ENCODE measurements at places on chromosomes 5 and 9. TPM values are rescaled to one million over a fixed set of nuclear protein-coding genes. Genes with fewer than 3 reads are reported as not detected.

Gene DCAF10
- total RNA-seq, result 21.2 TPM

Gene TSLP
- total RNA-seq, result 0.19 TPM

Gene OBP2B
- total RNA-seq, result not detected

Gene CSF1R
- total RNA-seq, result 0.15 TPM

Gene PCDH12
- total RNA-seq, result 0.73 TPM

Gene PFN3
- total RNA-seq, result not detected

Gene CRHBP
- 0.27 TPM for total RNA-seq

Gene TIMD4
- total RNA-seq, result 1.2 TPM

Gene GLT6D1
- not detected for total RNA-seq

- peaks cover 12% of the 10 kb centered on the region for H3K27me3 ChIP-seq
- H3K36me3 ChIP-seq, result peaks cover 3% of the 10 kb centered on the region
- H3K4me3 ChIP-seq, result peak overlapping the region; percentile 72
- no peak for DNase-seq
- H3K4me1 ChIP-seq, result peaks cover 38% of the 10 kb centered on the region
These were observed 1.2 kb downstream of the SLC31A2 start for GRCh38 chr9:113151696-113152630.

DNA sequence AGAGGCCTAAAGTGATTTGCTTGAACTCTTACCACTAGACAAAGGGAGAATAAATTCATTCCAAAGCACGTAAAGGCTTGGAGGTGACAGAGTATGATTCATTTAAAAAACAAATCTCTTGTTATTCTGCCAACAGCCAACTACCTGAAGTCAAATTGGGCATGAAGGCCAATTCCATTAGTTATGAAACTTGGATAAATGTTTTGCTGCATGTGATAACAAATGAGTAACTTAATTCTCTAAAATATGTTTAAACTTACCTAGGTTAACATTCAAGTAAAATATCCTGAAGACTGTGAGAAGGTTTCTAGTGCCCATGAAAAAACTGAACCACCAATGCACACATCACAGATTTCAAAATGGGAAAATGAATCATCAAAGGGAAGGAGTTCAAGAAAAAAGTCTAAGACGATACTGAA lies 120.1 kb upstream of the TSLP start:
- no peaks in the 10 kb centered on the region for H3K27me3 ChIP-seq
- no peak for DNase-seq
- H3K36me3 ChIP-seq, result no peaks in the 10 kb centered on the region
- H3K27ac ChIP-seq, result no peak overlapping the region

- no peak overlapping the region for H3K4me3 ChIP-seq
- no peaks in the 10 kb centered on the region for H3K4me1 ChIP-seq
- no peaks in the 10 kb centered on the region for H3K36me3 ChIP-seq
These were observed 58.2 kb downstream of the DRD1 start for GRCh38 chr5:175385691-175386362.

GRCh38 chr9:134785325-134786108 lies 95.1 kb upstream of the FCN2 start:
- H3K4me1 ChIP-seq, result no peaks in the 10 kb centered on the region
- H3K36me3 ChIP-seq, result no peaks in the 10 kb centered on the region
- H3K27ac ChIP-seq, result no peak overlapping the region
- no peaks in the 10 kb centered on the region for H3K27me3 ChIP-seq

DNA sequence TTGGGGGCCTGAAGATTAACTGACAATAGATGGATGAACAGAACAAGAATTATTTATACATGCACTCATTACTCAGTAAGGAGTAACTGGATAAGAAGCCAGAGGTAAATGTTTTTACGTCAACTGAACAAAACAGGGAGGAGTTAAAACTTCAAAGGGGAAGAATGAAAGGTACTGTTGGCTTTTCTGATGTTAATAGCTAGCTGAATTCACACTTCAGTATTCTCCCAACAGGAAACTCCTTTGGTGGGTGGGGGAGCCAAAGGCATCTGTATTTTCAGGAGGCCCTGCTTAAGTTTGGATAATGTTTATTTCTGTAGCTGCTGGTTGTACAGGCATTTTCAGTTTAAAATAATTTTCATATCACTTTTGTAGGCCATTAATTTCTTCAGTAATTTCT lies 23.2 kb upstream of the RFK start:
- peaks cover 33% of the 10 kb centered on the region for H3K4me1 ChIP-seq
- no peak overlapping the region for H3K4me3 ChIP-seq
- no peak overlapping the region for H3K27ac ChIP-seq
- no peaks in the 10 kb centered on the region for H3K27me3 ChIP-seq
- DNase-seq, result no peak

- DNase-seq, result no peak
- no peaks in the 10 kb centered on the region for H3K27me3 ChIP-seq
- H3K4me3 ChIP-seq, result no peak overlapping the region
- no peaks in the 10 kb centered on the region for H3K4me1 ChIP-seq
- H3K27ac ChIP-seq, result no peak overlapping the region
These were observed 799.1 kb downstream of the TAF11L14 start for GRCh38 chr5:18433336-18433735.

GRCh38 chr5:75716715-75717081 lies 539 bp downstream of the POC5 start:
- DNase-seq, result no peak
- peaks cover 26% of the 10 kb centered on the region for H3K36me3 ChIP-seq
- H3K4me3 ChIP-seq, result peak overlapping the region; percentile 98
- peak overlapping the region; percentile 100 for H3K27ac ChIP-seq
- peaks cover 5% of the 10 kb centered on the region for H3K27me3 ChIP-seq
- H3K4me1 ChIP-seq, result peaks cover 36% of the 10 kb centered on the region

DNA sequence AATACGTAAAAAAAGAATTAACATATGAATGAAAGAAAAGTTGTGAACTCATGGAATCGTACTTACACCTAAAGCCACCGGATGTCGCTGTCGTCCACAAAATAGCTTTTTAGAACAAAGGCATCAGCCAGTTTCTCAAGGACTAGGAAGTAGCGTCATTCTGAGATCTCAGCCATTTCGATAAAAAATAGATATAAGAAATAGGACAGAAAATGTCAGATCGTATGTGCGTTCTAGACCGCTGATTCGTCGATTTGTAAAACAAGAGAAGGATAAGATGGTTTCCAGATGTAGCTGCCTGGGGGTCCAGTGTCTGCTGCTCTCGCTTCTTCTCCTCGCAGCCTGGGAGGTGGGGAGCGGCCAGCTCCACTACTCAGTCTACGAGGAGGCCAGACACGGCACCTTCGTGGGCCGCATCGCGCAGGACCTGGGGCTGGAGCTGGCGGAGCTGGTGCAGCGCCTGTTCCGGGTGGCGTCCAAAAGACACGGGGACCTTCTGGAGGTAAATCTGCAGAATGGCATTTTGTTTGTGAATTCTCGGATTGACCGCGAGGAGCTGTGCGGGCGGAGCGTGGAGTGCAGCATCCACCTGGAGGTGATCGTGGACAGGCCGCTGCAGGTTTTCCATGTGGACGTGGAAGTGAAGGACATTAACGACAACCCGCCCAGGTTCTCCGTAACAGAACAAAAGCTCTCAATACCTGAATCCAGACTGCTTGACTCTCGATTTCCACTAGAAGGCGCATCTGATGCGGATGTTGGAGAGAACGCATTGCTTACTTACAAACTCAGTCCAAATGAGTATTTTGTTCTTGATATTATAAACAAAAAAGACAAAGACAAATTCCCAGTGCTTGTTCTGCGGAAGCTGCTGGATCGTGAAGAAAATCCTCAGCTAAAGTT lies at the start of gene PCDHA10:
TSS of gene PCDHA10 (plus strand) at position 126 of the 903 bp plus-strand sequence. CDS start at position 278, 152 bp downstream.
- DNase-seq, result no peak
- H3K4me1 ChIP-seq, result no peaks in the 10 kb centered on the region
- H3K27me3 ChIP-seq, result no peaks in the 10 kb centered on the region

- H3K4me3 ChIP-seq, result no peak overlapping the region
- no peak overlapping the region for H3K27ac ChIP-seq
- H3K36me3 ChIP-seq, result no peaks in the 10 kb centered on the region
- no peaks in the 10 kb centered on the region for H3K4me1 ChIP-seq
These were observed 13.2 kb upstream of the S1PR3 start for GRCh38 chr9:88978034-88978433.

DNA sequence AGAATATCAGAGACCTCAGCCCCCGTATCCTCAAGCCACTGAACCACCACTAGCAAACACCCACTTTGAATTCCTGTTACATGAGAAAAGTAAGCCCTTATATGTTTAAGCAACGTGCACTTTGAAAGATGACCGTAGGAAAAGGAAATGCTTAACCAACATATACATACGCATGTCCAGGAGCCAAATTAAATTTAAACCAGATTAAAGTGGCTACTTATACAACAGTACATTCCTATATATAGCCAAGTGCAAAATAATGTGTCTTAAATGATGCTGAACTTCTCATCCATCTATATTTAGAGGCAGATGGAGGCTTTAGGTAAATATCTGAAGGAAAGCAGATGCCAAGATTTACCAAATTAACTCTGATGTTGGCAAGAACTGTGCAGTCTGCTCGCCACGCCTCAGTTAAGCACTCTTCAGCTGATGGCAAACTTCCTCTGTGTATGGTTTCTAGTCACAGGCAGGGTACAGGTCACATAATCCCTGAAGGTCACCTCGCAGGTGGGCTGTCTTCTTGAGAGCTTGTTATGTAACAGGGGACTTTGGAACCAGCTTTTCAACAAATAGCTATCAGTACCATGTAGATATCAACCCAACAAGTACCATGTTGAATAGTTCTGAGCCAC lies 8.6 kb downstream of the GCNT4 start:
- peaks cover 2% of the 10 kb centered on the region for H3K27me3 ChIP-seq
- no peak overlapping the region for H3K27ac ChIP-seq
- H3K36me3 ChIP-seq, result peaks cover 31% of the 10 kb centered on the region

GRCh38 chr5:129593525-129593924 lies 133.4 kb downstream of the ADAMTS19 start:
- H3K4me3 ChIP-seq, result no peak overlapping the region
- H3K4me1 ChIP-seq, result no peaks in the 10 kb centered on the region
- no peaks in the 10 kb centered on the region for H3K36me3 ChIP-seq
- H3K27me3 ChIP-seq, result no peaks in the 10 kb centered on the region
- H3K27ac ChIP-seq, result no peak overlapping the region

GRCh38 chr9:77817590-77818311 lies 169.6 kb upstream of the GNA14 start:
- peaks cover 17% of the 10 kb centered on the region for H3K36me3 ChIP-seq
- no peak overlapping the region for H3K27ac ChIP-seq
- no peak for DNase-seq
- peaks cover 16% of the 10 kb centered on the region for H3K4me1 ChIP-seq

DNA sequence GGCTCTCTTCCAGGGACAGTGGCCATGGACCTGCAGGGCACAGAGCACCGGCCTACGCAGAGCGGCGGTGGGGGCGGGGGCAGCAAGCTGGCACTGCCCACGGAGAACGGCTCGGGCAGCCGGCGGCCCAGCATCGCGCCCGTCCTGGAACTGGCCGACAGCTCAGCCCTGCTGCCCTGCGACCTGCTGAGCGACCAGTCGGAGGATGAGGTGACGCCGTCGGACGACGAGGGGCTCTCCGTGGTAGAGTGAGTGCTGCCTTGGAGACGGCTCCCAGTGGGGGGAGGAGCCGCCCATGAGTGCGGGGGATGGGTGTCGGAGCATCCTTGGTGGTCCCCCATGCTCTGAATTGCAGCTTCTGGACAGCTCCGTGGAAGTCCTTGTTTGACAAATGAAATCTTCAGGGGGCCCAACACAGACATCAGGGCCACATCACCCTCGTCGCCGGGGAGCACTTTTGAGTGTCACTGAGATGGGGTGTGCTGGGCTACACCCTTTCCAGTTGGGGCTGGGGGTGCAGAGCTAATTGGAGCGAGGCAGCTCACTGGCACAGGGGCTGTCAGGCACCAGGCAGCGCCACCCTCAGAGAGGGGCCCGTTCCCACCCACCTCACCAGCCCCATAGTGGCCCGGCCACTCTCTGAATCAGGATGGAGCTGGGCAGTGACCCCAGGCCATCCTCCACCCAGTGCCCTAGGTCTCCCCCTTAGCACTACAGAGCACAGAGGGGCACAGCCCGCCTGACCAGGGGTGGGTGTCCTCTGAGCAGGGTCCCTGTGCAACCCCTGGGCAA lies 70.9 kb downstream of the KCNT1 start:
- no peak for DNase-seq
- H3K36me3 ChIP-seq, result no peaks in the 10 kb centered on the region
- no peaks in the 10 kb centered on the region for H3K27me3 ChIP-seq
- no peak overlapping the region for H3K27ac ChIP-seq

DNA sequence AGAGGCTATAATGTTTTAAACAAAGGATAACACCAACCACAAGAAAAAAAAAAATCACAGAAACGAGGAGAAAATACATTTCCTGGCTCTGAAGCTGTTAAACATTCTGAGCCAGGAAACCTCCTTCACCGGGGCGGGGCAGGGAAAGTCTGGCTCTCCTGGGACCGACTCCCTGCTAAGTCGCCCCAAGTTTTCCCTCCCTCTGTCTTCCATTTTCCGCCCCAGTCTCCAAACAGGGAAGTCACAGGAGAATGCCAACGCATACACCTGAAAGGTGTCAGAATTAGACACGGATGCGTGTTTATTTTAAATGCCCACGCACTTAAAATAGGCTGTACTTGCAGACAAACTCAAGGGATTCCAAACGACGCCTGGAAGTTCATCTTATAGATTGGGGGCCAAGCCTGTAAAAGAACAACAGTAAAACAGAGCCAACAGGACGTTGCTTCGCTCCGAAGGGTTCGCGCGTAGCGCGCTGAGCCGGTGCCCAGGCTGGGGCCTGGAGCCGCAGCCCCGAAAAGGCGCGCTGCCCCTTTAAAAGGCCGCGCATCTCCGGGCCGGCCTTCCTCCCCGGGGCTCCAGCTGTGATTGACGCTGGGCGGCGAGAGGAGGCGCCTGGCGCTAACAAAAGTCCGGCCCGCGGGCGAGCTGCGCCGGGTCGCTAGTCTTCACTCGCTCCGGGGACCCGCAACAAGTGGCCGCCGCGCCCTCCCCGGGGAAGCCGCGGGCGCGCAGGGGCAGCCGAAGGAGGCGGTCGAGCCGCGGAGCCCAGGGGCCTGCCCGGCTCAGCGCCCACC lies at the start of gene FBXL7:
TSS of gene FBXL7 (plus strand) at position 653 of the 797 bp plus-strand sequence.
- H3K36me3 ChIP-seq, result no peaks in the 10 kb centered on the region
- H3K4me3 ChIP-seq, result no peak within 1 kb of the TSS
- H3K4me1 ChIP-seq, result no peaks in the 10 kb centered on the region
- no peak for DNase-seq

- no peak for DNase-seq
- H3K4me1 ChIP-seq, result peaks cover 27% of the 10 kb centered on the region
- H3K4me3 ChIP-seq, result no peak overlapping the region
- H3K27ac ChIP-seq, result no peak overlapping the region
- no peaks in the 10 kb centered on the region for H3K27me3 ChIP-seq
These were observed 25.7 kb downstream of the PCDHGC5 start for GRCh38 chr5:141514330-141515133.

- H3K36me3 ChIP-seq, result no peaks in the 10 kb centered on the region
- no peaks in the 10 kb centered on the region for H3K27me3 ChIP-seq
- no peak for DNase-seq
- no peaks in the 10 kb centered on the region for H3K4me1 ChIP-seq
- no peak overlapping the region for H3K4me3 ChIP-seq
These were observed 26.7 kb upstream of the ADAMTS2 start for GRCh38 chr5:179371681-179372680.

DNA sequence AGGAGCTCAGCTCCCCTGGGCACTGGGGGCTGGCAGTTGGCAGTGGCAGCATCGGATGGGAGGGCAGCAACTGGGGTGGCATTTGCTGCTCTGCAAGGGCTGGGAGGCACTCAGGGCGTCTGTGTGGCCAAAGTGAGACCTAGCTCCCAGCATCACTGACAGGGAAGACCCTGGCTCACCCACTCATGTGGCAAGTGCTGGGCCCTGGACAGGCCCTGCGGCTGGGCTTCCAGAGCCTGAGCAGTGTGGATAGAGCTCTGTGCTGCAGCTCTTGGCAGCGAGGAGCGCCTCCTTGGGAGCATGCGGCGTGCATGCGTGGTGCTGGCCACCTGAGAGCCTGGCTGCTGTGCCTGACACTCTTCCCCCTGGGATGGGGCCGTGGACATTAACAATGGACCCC lies 10.2 kb downstream of the CEP72 start:
- H3K27ac ChIP-seq, result no peak overlapping the region
- H3K4me1 ChIP-seq, result no peaks in the 10 kb centered on the region
- H3K4me3 ChIP-seq, result no peak overlapping the region
- peaks cover 32% of the 10 kb centered on the region for H3K36me3 ChIP-seq
- DNase-seq, result no peak

Data from activated CD4-positive, alpha-beta T cell treated with anti-CD3 and anti-CD28 coated beads, Interleukin-2, amount 10 ng/mL, durations not matched to agents 7 days and 5 days (primary cell).